Skin of body (tissue), 3 donors: ENCODE measurements at places on chromosomes 5 and 9. TPM values are rescaled to one million over a fixed set of nuclear protein-coding genes. Genes with fewer than 3 reads are reported as not detected.

Gene GNA14
- total RNA-seq: 1.6 TPM

Gene FOXD4L4
- 0.20 TPM for total RNA-seq

Gene PCDHB3
- 2.7 TPM for total RNA-seq

Gene INSYN2B
- 0.10 TPM for total RNA-seq

Gene LECT2
- not detected for total RNA-seq

Gene FOXD4L5
- total RNA-seq: 0.10 TPM

Gene TAF11L10
- not detected for total RNA-seq

Gene SEPTIN8
- total RNA-seq: 45.1 TPM

Gene DPP7
- 32.4 TPM for total RNA-seq

Gene COL5A1
- total RNA-seq: 349 TPM

Gene RORB
- total RNA-seq: 0.39 TPM

Gene FBP2
- total RNA-seq: 5.5 TPM

Gene CCDC183
- total RNA-seq: 0.59 TPM

Gene GPR150
- not detected for total RNA-seq

Gene MIGA2
- 16.2 TPM for total RNA-seq

Gene CSF1R
- total RNA-seq: 21.2 TPM

Gene PCDHGA5
- 3.6 TPM for total RNA-seq

Gene NEURL1B
- 15.9 TPM for total RNA-seq

Gene LCN6
- total RNA-seq: not detected
